ENCODE measurements at places on chromosomes 12 and 14.

GRCh38 chr14:86933460-86933859, 1059.5 kb downstream of the GALC start:
- DNase-seq: no peak

DNA sequence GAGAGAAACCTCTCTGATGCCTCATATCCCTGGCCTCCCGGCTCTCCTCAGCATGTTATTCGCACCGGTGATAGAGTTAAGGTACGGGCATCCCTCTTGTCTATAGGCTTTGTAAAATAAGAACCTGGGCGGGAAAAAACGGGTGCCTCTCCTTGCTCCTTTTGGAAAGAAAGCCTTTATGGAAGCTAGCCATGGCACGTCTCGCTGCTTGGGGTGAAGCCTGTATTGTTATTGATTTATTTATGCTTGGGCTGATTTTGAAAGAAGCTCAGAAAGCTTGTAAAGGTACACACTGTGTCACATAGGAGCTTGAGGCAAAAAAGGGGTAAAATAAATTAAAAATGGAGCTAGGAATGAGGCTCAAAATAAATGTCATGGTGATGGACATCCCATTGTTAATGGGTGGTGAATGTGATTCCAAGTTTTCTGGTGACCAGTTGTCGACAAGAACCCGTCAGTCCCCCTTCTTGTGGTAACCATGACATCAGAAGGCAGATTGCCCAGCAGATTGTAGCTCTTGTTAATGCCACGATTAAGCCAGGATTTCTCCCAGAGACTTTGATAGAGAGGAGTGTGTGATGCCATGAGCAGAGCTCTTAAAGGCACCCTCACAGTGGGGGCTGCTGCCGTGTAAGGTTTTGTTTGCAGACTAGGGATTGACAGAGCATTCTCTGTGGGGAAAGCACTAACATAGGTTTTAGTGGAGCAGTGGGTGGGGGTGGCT, 50.4 kb upstream of the ASPG start:
- DNase-seq: no peak

GRCh38 chr14:32073537-32074189, 3.4 kb upstream of the ARHGAP5 start:
- DNase-seq: peak; percentile 89

GRCh38 chr12:96091833-96092232, 56.4 kb upstream of the LTA4H start:
- DNase-seq: no peak

DNA sequence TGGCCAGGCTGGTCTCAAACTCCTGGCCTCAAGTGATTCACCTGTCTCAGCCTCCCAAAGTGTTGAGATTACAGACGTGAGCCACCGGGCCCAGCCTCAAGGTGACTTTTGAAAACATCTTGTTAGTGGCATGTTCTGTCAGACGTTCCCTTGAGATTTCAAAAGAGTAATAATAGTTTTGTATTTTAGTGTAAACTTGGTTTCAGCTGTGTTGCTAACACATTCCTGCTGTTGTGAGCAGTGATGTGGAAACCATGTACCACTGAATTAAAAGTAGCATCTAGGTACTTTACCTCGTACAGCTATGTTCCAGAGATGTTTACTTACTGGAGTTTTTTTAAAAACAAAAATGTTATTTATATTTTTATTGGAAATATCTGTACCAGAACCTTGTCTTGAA, 111.3 kb downstream of the AEBP2 start:
- DNase-seq: no peak

DNA sequence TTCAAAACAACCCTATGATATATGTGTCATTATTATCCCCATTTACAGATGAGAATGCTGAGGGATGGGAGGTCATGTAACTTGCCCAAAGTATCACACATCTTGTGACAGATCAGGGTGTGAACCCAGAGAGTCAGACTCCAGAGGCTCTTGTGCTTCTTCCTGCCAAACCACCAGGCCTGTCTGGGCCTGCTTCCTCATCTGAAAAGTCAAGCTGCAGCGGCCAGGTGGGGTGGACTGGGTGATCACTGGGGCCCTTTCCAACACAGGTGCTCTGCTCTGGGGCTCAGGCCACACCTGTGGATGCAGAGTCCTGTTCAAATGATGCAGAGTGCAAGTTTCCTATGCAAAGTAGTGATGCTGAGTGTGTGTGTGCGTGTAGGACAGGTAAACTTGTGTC, 26.7 kb downstream of the TSPAN11 start:
- no peak for DNase-seq

GRCh38 chr12:106914796-106915634, 40.7 kb upstream of the TMEM263 start:
- no peak for DNase-seq

All from inflammatory macrophage (primary cell).